ENCODE measurements at places on chromosomes 4 and X.

DNA sequence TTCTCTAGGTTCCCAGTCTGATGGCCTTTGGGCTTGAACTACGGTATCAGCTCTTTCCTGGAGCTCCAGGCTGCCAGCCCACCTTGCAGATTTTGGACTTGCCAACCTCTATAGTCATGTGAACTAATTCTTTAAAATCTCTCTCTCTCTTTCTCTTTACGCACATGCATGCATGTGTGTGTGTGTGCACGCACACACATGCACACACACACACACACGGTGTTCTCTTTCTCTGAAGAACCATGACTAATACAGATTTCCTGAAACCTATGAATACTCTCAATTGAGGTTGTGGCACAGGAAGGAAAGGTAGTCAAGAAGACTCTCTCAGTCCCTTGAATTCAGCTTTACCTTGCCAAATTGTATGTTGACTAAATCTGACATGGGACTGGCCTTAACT lies 6.2 kb upstream of the ZCCHC13 start:
- no peak for DNase-seq

DNA sequence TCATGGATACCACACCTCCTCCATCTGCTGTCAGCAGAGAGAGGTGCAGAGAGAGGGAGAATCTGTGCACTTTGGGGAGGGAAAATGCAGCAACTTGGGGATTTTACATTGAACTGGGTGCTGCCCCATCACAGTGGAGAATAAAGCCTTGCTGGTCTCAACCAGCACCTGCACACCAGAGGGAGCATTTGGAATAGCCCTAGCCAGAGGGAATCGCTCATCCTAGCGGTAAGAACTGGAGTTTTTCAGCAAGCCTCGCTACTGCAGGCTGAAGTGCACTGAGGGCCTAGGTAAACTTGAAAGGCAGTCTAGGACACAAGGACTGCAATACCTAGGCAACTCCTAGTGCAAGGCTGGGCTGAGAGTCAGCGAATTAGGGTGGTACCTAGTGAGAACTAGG lies 148.7 kb downstream of the KDR start:
- DNase-seq, result no peak

DNA sequence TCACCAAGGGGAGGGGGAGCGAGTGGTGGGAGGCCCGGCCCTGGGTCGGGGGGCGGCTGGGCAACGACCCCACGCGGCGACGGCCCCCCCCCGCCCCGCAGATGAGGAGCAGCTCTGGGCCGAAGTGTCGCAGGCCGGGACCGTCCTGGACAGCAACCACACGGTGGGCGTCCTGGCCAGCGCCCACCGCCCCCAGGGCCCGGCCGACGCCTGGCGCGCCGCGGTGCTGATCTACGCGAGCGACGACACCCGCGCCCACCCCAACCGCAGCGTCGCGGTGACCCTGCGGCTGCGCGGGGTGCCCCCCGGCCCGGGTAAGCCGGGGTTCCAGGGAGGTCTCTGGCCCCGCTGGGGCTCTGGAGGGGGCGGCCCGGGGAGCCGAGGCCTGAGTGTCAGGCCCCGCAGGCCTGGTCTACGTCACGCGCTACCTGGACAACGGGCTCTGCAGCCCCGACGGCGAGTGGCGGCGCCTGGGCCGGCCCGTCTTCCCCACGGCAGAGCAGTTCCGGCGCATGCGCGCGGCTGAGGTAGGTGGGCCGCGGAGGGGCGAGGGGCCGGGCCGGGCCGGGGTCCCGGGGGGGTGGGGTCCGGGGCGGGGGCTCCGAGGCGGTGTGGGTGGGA lies 8.7 kb upstream of the FGFRL1 start:
- DNase-seq, result no peak

- no peak for DNase-seq
Measured at GRCh38 chr4:135184715-135185114, 983.1 kb upstream of the PABPC4L start.

- no peak for DNase-seq
Measured at GRCh38 chr4:113467581-113467980, 294.0 kb downstream of the CAMK2D start.

- DNase-seq, result no peak
Measured at GRCh38 chr4:53059256-53059655, 197.1 kb downstream of the RASL11B start.

DNA sequence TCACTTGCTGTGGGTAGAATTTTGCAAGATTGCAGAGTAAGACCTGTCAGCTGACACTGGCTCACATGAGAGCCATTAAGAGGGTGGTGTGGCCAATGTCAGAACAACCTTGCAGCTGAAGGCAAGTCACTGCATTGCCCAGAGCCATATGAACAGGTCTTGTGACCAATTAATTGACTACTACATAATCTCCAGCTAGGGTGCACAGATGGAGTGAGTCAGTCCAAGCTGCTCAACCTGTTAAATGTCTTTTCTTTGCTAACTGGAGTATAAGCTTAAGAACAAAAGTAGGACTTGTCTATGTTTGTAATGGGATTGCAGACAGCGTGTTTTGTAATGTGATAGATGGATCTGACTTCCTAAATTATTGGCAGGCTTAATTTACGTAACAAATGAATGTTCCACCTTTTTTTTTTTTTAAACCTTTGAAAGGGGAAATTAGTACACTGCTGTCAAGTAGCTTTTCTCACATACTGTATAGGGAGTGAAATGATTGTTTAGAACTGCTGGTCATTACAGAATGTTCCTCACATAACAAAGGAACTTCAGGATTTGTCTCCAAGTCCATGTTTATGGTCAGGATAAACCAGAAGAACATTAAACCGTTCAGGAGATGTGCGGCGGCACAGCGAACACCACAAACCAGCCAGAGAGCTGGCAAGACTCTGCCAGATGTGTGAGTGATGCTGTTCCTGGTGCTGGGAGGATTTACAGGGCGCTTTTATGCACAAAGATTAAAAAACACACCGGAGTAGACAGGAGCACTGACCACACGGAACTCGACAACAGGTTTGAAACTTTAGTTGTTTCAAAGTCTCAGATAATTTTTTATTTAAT lies 37.0 kb downstream of the FNIP2 start:
- DNase-seq, result no peak

DNA sequence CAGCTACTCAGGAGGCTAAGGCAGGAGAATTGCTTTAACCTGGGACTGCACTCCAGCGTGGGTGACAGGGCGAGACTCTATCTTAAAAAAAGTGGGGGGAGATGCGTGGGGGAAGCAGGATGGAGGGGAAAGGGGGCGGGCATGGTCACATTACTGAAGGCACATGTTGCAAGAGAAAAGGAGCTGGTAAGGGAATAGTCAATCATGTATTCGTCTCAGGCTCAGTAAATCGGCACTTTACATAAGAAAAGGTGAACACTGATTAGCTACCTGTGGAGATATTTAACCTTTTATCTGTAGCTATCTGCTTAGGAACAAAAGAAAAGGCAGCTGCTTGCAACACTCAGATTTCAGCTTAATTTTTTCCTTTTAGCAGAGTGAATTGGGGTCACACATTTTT lies 132.5 kb downstream of the PLS3 start:
- DNase-seq, result no peak

GRCh38 chr4:40247350-40247749 lies 50.5 kb downstream of the RHOH start:
- DNase-seq, result no peak
